H9 (cell line): ENCODE measurements at places on chromosomes 7 and 10.

DNA sequence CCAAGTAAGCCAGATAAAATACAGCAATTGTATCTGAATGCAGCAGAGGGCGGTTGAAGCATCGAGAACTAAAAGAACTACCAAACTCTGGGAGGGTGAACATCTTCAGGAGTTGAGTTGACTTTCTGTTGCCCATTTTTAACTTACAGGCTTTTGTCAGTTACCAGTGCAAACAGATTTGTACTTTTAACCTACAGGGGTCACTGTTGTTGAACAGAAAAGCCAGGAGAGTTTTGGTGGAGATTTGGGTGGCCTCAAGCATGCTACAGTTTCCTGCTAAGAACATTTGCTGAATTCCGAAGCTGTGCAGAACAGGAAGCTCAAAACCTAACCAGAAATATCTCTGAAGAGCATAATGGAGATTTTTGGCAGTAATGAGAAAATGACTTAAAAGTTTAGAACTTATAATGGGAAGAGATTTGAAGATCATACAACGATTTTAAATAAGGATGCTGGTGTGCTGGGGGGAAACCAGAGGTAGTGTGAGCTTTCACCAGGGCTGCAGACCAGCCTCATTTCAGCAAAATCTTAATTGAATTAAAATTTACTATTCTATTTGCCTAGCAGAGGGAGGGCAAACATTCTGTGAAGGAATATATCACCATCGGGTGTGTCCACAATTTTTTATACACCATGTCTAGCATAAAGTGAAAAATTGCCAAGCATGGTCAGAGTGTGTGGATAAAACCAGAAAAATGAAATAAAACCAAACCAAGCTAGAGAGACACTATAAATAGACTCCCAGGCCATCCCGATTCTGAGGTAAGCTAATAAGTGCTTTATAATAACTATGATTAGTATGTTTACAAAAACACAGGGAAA lies 208.6 kb upstream of the CCDC6 start:
- no peaks in the 10 kb centered on the region for H3K4me1 ChIP-seq
- no peak overlapping the region for H3K4me3 ChIP-seq
- no peak overlapping the region for H3K27ac ChIP-seq
- H3K27me3 ChIP-seq, result no peaks in the 10 kb centered on the region
- DNase-seq, result peak; percentile 33

DNA sequence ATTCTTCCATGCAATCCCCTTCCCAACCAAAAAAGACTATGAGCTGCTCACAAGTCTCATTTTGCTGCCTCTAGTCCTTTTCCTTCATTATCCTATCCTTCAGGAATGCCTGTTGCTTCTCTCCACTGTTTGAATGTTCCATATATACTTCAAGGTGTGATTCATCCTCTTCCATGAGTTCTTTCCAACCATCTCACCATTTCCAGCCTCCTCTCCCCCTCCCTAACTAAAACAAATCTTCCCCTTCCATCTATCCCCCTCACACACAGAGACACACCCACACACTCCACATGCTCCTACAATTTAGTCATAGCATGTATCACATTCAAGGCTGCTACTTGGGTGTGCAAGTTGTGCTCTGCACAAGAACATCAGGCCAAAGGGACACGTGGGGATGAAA lies 254.3 kb downstream of the DYNC1I1 start:
- no peak for DNase-seq
- H3K27ac ChIP-seq, result no peak overlapping the region
- H3K27me3 ChIP-seq, result no peaks in the 10 kb centered on the region
- H3K4me1 ChIP-seq, result no peaks in the 10 kb centered on the region
- H3K36me3 ChIP-seq, result no peaks in the 10 kb centered on the region
- H3K4me3 ChIP-seq, result no peak overlapping the region

DNA sequence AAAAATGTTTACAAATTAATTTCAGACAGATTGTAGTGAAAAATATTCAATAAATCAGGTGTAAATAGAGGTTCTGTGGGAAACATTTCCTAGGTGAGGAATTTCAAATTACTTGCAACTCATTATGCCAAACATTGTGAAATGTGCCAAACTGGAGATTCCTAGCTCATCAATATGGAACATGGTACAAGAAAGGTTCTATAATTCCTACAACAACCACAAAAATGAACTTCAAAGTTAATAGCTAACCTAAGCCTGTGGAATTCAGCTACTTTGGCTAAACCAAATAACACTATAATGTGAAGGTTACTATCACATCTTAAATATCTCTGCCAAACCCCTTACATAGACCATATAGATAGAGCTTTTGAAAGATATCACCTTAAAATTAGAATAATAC lies 223.3 kb upstream of the HGF start:
- H3K27ac ChIP-seq, result no peak overlapping the region
- no peaks in the 10 kb centered on the region for H3K27me3 ChIP-seq
- no peak for DNase-seq
- no peaks in the 10 kb centered on the region for H3K36me3 ChIP-seq

GRCh38 chr7:138834583-138834982 lies 36.6 kb upstream of the ATP6V0A4 start:
- H3K27ac ChIP-seq, result no peak overlapping the region
- no peaks in the 10 kb centered on the region for H3K27me3 ChIP-seq
- DNase-seq, result no peak
- H3K4me3 ChIP-seq, result no peak overlapping the region
- no peaks in the 10 kb centered on the region for H3K4me1 ChIP-seq
- H3K36me3 ChIP-seq, result peaks cover 6% of the 10 kb centered on the region; the same call in 1 of the 3 replicates

DNA sequence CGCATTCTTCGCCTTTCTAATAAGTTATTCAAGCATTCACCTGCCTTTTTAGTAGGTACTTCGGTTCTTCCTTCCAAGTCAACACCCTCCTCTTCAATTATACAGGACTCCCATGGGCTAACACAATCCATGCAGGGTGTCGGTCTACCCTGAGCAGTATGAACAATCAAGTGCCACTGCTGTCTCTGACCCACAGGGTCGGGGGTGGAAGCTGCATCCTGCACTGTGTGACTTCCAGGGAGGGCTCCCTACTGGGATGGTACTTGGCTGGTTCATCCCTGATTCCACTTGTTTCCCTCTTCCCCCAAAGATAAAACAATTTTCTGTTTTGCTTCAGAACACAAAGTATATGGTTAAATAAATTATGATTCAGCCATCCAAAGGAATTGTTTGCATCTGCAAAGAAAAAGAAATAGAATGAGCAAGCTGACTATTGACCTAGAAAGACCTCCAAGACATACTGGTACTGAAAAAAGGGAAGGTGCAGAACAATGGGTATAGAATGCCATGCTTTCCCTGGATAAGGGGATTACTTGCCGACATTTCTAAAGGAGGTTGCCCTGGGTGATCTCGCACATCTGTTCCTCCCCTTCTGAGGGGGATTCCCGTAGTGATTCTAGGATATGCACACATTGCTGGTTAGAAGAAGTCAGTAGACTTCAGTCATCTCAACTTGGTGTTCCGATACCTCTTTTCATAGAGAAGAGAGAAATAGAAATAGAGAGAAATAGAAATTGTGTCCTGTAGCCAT lies 89.1 kb upstream of the AGR3 start:
- no peaks in the 10 kb centered on the region for H3K4me1 ChIP-seq
- no peak overlapping the region for H3K4me3 ChIP-seq
- no peak overlapping the region for H3K27ac ChIP-seq

DNA sequence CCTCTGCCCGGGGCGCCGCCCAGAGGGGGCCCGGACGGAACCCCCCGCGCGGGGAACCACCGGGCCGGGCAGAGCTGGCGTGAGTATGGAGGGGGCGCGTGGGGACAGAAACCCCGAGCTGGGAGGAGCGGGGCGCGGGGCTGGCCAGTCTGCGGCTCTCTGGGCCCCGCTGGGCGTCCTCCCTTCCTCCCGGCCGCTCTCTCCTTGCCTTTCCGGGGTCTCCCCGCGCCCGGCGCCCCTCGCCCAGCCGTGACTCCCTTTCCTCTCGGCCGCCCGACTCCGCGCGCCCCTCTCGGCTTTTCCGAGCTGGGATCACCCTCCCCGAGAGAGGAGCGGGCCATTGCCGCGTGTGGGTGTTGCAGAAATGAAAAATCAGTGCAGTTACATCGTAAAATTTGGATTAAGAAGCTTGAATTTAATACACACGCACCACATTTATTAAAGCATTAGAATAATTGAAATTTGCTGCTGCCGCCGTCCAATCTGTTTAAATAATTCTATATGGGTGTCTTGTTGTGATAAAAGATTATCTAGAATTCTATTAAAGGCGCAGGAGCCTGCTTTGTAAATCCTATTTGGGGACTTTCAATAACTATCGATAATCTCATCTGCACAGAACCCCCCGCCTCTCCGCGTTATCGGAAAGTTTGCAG lies 9.1 kb downstream of the UNCX start:
- H3K4me1 ChIP-seq, result no peaks in the 10 kb centered on the region
- DNase-seq, result no peak
- no peak overlapping the region for H3K4me3 ChIP-seq
- H3K27ac ChIP-seq, result no peak overlapping the region
- H3K36me3 ChIP-seq, result no peaks in the 10 kb centered on the region
